AG04449 (cell line): ENCODE measurements at places on chromosomes 7 and 10.

GRCh38 chr7:116955801-116956476, 2.6 kb downstream of the ST7 start:
- DNase-seq = no peak

- DNase-seq = no peak
Measured at GRCh38 chr10:106499448-106499847, 665.1 kb downstream of the SORCS1 start.

DNA sequence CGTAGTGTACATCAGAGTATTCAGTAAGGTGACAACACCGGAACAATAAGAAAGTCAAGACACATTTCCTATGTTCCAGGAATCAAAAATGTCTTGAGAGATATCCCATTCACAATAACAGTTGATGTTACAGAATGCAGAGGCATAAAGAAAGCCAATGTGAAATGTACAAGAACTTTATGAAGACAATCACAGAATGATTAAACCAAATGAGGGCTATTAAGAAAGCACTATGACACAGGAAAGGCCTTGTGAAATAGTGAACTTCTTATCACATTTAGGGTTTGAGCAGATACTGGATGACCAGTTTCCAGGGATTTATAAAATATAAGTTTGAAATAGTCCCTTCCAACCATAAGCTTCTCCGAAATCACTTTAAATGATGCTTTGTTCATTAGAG, 52.7 kb downstream of the VWDE start:
- DNase-seq = no peak

DNA sequence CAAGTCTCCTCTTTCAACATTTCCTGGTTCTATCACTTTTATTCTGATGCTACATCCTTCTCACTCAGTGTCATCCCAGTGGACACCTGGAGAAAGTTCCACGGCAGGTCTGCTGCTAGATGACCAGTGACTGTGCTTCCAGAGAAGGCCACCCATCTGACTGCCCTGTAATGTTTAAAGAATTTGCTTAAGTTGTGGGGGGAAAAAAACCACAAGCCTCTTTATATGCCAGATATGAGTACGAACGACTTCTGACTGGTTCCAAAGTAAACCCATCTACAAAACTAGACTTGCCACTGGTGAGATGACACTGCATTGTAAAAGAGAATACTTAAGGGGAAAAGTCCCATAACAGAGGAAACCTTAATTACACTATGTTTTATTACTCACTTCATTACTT, 69.6 kb upstream of the VWC2 start:
- no peak for DNase-seq

- DNase-seq = no peak
Measured at GRCh38 chr10:69781576-69781975, 20.1 kb upstream of the COL13A1 start.

DNA sequence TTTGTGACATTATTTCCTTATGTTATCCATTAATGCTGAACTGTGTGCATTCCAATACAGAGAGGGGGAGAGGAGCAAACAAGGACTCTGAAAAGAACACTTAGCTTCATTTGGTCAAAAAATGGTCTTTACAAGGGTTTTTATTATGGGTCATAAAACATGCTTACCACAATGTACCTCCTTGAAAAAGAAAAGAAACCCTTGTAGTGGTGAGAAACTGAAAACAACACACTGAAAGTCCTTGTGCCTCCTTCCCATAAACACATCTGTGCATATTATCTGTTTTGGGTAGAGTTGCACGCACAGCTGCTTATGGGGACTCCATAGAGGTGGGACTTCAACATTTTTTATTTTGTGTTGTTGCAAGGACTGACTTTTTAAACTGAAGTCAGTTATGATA, 98.7 kb downstream of the CDK6 start:
- DNase-seq = no peak

- DNase-seq = no peak
Measured at GRCh38 chr7:136180984-136181383, 203.8 kb upstream of the MTPN start.

- peak; percentile 47 for DNase-seq
Measured at GRCh38 chr10:106224676-106225075, 939.8 kb downstream of the SORCS1 start.

DNA sequence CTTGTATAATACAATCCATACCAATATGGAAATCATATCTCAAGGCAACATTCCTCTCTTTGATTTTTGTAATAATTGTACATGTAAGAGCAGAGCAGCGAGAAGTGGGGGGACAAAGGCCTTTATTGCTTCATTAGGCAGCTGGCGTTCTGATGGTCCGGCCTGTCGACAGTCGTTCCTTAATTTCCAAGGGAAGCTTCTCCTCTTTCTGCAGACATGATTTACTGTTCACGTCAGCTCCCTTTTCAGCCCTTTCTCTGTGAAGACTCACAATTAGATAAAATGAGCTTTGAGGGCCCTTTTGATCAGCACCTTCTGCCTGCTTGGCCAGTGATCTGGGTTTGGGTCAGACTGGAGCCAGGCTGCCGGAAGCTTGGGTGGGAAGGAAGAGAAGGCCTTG, 65.6 kb upstream of the CTBP2 start:
- no peak for DNase-seq
